ENCODE measurements at places on chromosomes 6 and 20.

DNA sequence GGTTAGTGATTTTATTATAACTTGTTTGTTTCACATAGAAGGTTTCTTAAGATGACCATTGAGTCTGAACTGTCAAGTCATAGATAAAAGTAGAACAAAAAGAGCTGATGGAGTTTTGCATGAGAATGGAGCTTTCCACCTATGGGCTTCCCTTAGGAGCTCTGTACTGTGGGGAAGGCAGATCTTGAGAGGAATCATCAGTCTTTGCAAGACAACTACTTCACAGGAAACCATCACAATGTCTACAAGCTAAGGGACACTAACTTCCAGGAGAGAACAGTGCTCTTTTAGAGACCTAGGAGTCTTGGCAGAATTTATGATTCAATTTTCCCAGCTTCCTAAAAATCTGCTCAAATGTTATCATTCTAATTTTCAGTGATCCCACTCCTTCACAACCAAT is 78.2 kb downstream of the FBXO5 start:
- no peak for DNase-seq

- no peak for DNase-seq
Measured at GRCh38 chr20:51106011-51106410, 83.1 kb upstream of the KCNG1 start.

DNA sequence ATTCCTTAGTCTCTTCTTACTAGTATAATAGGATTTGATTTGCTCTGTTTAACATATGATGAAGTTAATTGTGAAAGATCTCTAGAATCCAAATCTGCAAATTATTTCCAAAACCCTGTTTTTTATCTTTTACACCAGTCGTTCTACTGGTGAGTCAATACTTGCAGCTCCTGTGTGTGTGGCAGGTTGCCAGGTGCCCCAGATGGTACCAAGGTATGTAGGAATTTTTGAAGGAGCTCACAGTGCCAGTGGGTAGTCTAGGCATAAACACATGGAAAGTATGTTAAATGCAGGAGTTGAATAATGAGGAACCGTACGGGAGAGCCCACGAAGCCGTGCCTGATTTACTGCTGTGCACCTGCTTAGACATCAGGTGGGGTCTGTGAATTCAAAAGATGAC is 192.2 kb downstream of the FARS2 start:
- no peak for DNase-seq

DNA sequence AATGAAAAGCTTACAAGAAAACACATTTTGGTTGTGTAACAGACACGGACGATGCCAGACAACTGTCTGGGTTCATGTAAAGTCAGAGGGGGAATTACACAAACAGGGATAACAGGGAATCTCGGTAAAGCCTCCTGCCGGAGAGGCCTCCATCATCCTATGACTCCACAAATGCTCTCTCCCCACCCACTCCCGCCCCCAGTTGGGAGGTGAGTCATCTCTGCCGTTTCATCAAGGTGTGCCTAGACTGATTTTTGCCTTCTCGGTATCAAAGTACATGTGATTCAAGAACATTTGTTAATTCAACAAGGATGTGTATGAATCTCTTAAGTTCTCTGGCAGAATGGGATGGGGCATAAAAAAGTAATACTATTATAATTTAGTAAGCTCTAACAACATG is 304.9 kb upstream of the PRDM1 start:
- no peak for DNase-seq
